ENCODE measurements at places on chromosomes 13 and 19.
A peak's percentile ranks its signal among the peaks of the same experiment; 100 is the strongest.

DNA sequence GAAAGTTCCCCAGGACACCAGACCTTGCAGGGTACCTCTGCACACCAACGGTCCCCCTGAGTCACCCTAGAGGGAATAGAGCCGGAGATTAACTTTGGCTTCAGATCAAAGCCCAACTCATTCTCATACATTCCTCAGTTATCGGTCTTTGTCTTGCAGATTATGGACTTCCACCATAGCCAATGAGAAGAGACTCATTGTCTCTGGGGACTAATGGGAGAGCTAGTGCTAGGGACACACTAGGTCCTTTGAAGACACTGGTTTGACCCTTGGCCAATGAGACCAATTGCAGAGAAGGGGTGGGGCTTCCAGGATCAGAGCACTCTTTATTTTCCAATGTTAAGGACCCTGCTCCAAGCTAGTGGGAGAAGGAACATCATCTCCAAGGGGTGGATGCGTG, 6.1 kb downstream of the KLK7 start:
- DNase-seq: no peak

DNA sequence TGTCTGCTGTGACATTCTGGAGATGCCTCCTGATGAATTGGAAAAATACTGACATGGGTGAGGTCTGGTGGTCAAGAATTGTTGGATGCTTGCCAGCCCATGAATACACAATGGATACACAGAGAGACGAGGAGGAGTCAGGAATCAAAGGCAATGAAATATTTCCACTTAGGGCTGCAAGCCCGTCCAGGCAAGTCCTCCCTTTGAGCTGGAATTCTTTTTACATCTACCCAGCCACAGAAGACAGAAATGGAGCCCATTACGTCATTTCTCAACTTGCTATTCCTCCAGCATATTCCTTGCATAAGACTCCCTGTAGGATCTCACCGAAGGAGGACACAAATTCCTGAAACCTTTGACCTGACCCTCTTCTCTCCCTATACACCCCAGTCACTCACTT, 15.7 kb upstream of the IGFL4 start:
- no peak for DNase-seq

DNA sequence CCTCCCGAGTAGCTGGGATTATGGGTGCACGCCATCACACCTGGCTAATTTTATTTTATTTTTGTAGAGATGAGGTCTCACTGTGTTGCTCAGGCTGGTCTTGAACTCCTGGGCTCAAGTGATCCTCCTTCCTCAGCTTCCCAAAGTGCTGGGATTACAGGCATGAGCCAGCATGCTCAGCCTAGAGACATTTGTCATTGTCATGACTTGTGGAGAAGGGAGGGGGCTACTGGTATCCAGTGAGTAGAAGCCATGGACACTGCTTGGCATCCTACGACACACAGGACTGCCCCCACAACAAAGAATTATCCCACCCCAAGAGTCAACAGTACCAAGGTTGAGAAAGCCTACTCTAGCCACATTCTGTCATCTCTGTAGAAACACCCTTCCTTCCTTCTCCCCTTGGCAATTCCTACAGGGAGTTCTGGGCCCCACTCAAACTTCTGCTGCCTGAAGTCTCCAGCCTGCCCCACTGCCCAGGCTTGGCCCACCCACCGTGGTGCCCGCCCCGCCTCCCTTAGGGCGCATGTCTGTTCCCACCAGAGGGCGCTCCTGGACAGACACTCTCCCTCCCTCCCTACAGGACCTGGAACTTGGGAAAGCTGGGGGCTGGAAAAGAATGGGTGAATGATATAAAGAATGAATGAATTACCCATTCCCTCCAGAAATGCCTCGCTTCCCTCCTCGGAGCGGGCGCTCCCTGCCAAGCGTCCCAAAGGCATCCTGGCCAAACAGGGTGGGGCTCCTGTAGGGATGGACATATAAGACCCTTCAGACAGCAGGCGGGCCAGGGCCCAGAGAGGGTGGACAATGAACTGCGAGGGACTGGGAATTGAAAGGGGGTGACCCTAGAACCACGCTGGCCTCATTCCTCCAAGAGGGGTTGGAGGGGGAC, 5.5 kb upstream of the EMP3 start:
- peak; percentile 89 for DNase-seq

DNA sequence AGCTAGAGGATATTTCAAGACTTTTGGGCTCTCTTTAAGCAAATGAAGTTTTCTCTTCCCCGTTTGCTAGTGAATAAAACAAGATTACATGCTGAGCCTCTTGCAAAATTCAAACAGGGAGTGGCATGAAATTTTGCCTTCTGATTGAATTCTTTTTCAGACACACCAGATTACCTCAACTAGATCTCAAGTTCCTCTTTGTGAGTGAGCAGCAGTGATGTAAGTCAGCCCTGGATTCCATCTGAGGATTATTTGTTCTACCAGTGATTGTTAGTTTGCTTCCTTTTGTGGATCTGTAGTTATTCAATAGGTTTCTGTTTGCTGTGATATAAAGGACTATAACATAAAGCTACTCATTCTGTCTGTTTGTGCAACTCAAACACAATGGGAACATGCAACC, 407.7 kb downstream of the LMO7 start:
- DNase-seq: no peak

DNA sequence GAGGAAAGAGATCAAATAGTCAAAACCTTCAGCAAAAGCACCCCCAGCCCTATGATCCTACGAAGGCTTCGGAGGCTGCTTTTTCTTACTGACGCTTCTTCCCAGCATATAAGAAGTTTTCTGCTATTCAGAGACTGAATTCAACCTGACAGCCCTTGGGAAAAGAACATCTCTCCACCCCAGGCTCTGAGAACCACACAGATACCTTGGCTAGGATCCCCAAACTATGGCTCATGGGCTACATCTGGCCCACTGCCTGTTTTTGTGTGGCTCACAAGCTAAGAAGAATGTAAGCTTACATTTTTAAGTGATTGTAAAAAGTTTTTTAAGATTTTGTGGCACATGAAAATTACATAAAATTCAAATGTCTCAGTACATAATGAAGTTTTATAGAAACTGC, 3.0 kb downstream of the SLC15A1 start:
- no peak for DNase-seq

DNA sequence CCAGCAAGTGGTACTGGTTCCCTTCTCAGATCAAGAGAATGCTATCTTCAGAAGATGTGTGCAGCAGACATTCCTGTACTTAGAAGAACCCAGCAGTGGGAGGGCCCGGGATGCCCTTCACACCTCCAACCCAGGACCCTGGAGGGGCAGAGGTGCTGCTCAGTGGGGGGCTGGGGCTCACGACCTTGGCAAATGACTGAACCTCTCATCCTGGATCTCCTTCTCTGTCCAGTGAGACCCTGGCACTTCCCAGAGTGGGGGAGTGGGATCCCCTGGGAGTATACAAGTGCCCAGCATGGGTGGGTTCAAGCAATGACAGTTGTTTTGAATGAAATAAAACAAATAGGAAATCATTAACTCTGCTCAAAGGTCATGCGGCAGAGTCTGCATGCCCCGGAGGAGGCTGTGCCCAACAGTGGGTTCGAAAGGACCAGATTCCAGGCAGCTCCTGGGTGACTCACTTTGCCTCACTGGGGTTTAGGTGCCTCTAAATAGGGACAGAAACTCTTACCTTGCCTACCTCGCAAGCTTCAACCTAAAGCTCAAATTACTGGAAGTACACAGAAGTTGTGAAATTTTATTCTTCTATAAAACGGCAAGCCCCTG, 26.9 kb downstream of the GGACT start:
- DNase-seq: no peak

- DNase-seq: no peak
Measured at GRCh38 chr19:33231511-33231910, 5.9 kb upstream of the SLC7A10 start.

DNA sequence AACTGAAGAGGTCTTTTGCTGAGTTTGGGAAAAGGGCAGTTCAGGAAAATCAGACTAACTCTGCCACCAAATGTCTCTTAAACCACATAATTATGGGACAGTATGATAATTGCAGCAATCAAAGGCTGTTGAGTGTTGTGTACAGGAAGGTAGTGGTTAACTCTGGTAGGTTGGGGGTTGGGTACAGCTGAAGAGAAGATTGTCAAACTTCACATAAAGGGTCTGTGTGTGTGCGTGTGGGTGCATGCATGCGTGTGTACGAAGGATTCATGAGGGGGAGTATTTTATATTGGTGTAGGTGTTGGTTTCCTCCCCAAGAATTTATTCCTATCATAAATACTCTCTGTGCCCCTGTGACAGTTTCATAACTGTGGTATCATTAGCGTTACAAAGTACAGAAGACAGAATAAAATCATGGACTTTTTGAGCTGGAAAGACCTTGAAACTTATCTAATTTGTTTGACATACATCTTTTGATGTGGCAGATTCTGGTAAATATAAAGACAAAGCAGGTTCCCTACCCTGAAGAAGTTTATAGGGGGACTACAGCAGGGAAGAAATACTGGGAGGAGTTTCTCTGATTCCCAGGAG, 94.1 kb downstream of the PCCA start:
- no peak for DNase-seq

DNA sequence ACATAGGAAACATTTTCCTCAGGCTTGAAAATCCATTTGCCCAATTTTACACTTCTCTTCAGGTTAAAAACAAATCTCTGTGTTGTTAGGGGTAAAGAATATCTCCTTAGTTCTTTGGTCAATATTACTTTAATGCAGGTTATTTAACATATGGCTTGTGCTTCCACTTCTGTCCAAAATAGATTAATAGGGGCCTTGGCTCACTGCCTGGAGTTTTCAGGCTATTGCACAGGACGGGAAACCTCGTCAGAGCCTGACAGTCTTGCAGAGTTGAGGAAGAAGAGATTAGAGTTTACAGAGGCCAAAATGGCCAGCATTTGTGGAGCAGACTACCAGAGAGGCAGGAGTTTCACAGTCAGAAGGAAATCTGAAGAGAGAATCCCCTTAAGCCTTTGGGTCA, 863.9 kb upstream of the GPC6 start:
- no peak for DNase-seq

DNA sequence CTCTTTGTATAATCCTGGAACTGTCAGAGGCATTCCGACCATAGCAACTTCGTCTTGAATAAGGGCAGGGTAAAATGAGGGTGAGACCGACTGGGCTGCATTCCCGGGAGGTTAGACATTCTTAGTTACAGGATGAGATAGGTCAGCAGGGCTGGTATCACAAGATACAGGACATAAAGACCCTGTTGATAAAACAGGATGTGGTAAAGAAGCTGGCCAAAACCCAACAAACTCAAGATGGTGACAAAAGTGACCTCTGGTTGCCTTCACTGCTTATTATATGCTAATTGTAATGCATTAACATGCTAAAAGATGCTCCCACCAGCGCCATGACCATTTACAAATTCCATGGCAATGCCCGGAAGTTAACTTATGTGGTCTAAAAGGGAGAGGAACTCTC, 27.7 kb upstream of the MBNL2 start:
- DNase-seq: no peak

DNA sequence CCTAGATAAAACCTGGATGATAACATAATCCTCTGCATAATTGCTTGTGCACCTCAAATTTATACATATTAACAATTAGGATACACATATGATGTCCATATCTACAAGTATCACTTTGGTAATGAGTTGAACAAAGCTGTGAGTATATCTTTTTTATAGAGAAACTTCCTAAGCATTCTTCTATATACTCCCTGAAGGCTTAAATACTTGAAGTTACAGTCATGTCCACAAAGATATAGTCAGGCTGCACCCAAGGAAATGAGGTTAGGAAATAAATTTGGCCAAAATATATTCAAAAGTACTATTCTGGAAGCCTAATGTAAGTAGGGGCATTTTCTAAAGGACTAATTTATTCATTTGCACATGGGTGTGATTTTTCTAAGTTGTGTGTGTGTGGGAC, 761.5 kb downstream of the PCDH9 start:
- no peak for DNase-seq

DNA sequence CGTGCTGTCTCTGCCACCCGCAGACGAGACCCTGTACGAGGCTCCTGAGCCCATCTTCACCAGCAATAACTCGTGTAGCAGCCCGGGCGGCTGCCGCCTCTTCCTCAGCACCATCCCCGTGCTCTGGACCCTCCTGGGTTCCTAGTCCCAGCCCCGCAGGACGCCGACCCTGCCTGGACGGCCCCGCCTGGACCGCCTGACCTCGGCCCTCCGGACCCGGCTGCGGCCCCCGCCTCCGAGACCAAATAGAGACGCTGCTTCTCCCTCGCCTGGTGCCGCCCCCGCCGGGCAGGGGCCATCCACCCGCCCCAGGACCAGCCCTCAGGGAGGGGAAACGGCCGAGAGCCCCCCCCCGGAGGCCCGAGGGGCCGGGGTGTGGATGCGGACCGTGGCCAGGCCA, 14.1 kb downstream of the EFNA2 start:
- no peak for DNase-seq

DNA sequence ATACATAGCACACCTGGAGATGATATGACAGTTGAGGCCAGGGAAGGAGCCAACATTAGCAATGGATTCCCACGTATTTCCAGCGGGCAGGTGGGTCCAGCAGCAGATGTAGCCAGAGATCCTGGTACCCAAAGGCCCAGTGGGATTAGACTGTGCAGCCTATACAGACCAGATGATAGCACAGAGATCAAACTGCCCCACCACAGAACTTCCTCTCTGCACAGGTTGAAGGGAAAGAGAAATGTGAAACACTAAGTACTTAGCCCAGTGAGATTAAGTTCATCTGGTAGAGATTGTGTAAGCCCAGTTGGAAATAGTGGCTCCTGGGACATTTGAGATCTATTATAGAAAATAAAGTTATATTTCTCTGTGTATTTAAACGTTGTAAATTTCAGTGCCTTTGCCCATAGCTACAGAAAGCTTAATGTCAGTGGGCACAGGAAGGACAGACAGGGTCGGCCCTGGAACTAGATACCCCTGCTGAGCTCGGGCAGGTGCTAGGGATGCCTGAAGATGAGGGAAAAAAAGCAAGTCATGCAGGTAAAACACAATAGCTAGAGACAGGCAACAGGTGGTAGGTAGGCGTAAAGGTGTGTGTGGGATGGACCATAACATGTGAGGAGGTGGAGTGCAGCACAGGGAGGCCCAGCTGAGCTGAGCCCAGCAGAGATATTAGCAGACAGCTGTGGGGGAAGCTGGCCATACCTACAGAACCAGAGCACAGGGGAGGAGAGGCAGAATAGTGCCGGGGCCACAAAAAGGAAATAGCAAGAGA, 27.3 kb upstream of the SPATA13 start:
- no peak for DNase-seq

GRCh38 chr13:44031555-44031954, 151.9 kb downstream of the LACC1 start:
- no peak for DNase-seq

- no peak for DNase-seq
Measured at GRCh38 chr19:35015270-35015953, 14.9 kb upstream of the SCN1B start.

DNA sequence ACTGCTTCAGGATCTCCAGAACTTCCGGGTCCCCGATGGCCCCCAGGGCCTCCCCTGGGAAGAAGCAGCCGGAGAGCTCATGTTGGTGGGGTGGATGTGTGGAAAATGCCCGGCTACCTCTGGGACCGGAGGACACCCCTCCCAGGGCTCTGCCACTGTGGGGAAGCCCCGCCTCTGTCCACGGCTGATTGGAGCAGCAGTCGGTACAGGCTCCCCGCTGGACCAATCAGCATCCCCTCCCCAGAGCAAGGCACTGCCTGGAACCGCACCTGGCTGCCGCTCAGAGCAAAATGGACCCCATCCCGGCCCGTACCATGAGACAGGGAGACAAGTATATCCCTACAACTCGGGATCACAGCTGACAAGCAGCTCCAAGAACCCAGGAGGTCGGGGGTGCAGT, 6.4 kb downstream of the DOHH start:
- peak; percentile 54 for DNase-seq

GRCh38 chr13:76887076-76887563, 915 bp upstream of the KCTD12 start:
- DNase-seq: peak; percentile 44

All from nephron progenitor cell (in vitro differentiated cells).